ENCODE measurements at places on chromosomes 4 and X.

DNA sequence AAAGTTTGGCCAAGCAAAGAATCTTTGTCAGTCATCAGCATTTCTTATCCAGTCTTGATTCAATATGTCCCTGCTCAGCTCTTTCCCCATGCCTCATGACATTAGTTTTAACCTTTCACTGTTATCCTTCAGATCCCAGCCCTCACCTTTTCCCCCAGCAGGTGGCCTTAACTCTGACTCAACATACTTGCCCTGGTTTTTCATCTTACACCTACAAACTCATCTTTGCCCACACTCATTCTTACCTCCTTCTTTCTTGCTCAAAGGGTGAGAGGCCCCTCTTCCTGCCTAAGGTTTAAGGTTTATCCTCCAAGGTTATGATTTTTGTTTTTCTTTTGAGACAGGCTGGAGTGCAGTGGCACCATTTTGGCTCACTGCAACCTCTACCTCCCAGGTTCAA is 10.6 kb upstream of the ANXA5 start:
- DNase-seq = no peak

DNA sequence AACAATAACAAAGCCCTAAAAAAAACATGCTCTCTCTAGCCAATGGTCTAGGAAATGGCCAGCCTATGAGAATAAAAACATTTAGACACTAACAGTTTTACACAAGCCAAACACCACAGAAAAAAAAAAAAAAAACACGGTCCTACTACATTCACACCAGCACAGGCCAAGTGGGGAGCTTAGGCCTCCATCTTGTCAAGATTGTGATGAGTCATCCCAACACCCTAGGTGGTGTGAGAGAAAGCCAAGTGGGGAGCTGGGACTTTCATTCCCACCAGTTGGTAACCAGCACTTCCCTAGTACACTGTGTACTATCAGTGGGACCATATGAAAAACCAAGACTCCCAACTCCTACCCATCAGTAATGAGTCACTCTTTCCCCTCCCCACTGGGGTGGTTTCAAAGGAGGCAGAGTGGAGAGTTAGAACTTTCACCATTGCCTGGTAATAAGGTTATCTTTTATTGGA is 95.6 kb downstream of the ADAMTS3 start:
- no peak for DNase-seq

DNA sequence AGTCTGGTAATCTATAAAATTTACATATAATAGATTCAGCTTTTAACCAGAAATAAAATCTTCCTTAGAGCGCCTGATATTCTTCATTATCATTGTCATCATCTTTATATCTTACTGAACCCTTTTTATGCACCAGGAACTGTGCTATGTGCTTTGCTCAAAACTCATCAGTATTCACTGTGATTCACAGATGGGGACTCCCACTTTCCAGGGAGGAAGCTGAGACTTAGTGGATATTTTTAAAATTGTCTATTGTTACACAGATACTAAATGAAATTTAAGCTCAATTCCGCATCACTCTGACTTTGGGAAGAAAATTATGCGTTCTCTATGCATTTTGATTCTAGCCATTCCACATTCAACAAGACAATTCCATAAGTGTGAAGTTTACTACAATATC is 34.8 kb upstream of the SULT1E1 start:
- no peak for DNase-seq

DNA sequence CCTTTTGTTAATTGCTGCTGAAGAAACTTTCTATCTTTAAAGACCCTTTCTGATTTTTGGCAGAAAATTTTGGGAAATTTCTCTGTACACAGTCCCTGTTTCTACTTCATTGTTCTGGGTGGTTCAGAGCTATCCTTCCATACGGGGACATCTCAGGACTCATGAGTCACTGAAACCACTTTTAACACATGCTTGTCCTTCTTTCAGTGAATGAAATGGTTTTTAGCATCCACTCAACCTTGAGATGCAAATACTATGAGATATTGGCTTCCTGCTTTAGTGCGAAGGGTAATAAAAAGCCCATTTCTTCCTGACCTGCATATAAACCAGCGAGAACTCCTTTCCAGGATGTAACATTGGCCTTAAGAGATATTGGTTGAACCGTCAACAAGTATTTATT is 158.0 kb downstream of the REPS2 start:
- no peak for DNase-seq

- no peak for DNase-seq
Measured at GRCh38 chr4:158750379-158750778, 18.4 kb upstream of the FNIP2 start.

GRCh38 chrX:38896724-38897298 is 95.6 kb downstream of the MID1IP1 start:
- DNase-seq = no peak

DNA sequence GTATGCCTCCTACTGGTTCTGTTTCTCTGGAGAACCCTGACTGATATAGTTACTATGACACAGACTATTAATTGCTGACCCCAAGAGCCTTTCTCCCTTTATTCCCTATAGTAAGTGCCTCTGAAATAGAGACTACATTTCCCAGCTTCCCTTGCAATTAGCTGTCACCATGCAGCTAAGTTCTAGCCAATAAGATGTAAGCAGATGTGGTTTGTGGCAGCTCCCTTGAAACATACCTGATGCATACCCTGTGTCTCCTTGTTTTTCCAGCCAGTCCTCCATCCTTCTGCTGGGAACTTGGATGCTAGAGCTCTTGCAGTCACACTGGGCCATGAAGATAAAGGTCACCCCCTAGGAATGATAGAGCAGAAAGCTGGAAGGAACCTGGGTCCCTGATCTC is 9.7 kb upstream of the TMEM165 start:
- DNase-seq = peak; percentile 18
